ENCODE measurements at places on chromosomes 1 and 21.

DNA sequence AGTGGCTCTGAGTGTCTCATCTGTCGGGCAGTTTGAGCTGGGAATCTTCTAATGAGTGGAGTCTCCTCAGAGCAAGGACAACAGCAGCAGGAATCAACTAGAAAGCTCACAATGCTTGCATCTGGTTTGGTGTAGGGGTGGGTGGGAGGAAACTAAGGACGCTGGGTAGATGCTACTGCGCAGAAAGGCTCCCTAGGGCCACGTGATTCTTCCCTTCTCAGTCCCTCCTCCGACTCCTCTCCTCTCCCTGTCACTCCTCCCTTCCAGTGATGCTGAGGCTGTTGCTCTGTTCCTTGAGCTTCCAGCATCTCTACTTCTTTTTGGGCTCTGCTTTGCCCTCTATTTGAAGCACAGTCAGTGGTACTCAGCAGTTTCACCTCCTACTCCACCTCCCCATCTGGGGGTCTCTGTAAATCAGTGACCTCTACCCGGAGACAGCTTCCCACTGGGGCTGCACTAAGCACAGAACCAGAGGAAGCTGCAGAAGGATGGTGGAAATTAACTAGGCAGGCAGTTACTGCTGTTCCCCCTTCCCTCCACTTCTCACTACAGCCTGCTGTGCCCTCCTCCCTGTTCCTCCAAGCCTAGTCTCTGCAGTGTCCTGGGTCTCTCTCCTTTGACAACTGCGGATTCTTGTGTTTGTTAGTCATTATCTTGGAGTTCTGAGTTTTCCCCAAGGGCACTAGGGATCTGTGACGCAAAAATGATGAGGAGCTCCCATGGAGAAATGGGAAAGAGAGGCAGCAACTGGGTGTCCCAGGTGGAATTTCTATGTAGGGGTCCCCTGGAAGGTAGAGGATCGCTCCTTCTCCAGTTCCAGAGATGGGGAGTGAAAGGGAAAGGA, 5.8 kb downstream of the LINGO4 start:
- peak; percentile 8 for DNase-seq

- DNase-seq = peak; percentile 73
Measured at GRCh38 chr1:227899141-227899819, 48.5 kb downstream of the WNT9A start.

- no peak for DNase-seq
Measured at GRCh38 chr1:79448426-79448825, 441.9 kb upstream of the ADGRL4 start.

DNA sequence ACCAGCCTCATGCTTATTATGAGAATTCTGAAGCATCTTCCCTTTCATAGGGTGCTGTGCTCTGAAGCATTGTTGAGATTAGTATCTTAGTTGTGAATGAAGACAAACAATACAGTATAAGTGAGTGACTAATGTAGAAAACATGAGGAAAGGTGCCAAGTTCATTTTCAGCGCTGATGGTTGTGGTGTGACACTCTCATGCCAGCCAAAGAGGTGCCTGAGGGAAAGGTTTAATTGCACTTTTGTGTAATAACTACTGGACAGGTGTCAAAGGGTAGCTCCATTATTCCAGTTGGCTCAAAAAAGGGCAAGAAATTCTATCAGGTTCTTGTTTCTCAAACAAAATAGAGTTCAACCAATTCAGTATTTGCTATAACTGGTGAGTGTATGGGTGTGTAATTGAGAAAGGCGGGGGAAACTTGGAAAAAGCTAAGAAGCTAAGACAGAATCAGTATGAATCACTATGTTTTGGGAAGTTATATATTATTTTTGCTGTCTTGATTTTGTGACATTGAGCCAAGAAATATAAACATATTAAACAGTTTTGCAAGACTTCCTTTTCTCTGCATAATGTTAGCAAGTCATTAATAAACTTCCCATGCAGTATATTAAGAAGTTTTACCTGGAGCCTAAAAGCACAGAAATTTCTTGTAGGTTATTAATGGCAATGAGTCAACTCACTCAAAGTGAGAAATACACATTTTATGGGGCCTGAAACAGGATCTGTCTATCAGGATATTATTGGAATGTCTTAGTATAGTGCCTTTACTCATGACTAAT, 31.8 kb downstream of the KCNK2 start:
- DNase-seq = no peak

- DNase-seq = no peak
Measured at GRCh38 chr1:154695985-154696384, 88.0 kb upstream of the ADAR start.

GRCh38 chr21:30233228-30234020, 17.5 kb upstream of the CLDN8 start:
- no peak for DNase-seq

GRCh38 chr1:81730881-81731280, 69.9 kb upstream of the ADGRL2 start:
- DNase-seq = no peak
